ENCODE measurements at places on chromosomes 1 and 21. TPM values are rescaled to one million over a fixed set of nuclear protein-coding genes. Genes with fewer than 3 reads are reported as not detected.

DNA sequence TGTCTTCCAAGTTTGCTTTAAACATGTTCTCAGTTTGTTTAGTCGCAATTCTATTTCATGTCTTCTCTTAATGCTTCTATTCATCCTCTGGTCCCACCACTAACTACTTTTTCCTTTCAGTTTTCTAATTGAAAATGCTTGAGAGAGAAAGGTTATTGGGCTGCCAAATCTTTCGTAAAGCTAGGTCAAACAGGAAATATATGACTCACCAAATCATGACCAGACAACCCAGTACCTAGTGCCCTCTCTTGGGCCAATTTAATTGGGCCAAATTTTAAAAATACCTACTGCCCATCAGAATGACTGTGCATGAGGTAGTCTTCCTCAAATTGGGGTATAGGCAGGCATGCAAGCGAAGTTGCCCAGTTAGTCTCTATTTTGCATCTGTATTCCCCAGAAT lies 295.4 kb upstream of the PBX1 start:
- DNase-seq: no peak
- no peak overlapping the region for H3K4me3 ChIP-seq
- no peaks in the 10 kb centered on the region for H3K27me3 ChIP-seq
- no peaks in the 10 kb centered on the region for H3K4me1 ChIP-seq
- H3K27ac ChIP-seq: no peak overlapping the region
- H3K36me3 ChIP-seq: no peaks in the 10 kb centered on the region

GRCh38 chr1:3193811-3194210 lies 124.8 kb downstream of the PRDM16 start:
- no peaks in the 10 kb centered on the region for H3K27me3 ChIP-seq
- no peaks in the 10 kb centered on the region for H3K36me3 ChIP-seq
- no peak for DNase-seq
- H3K27ac ChIP-seq: no peak overlapping the region
- H3K4me1 ChIP-seq: no peaks in the 10 kb centered on the region

- H3K36me3 ChIP-seq: no peaks in the 10 kb centered on the region
- no peak for DNase-seq
- H3K4me3 ChIP-seq: no peak overlapping the region
- H3K27ac ChIP-seq: peak overlapping the region; percentile 25
- H3K4me1 ChIP-seq: no peaks in the 10 kb centered on the region
- no peaks in the 10 kb centered on the region for H3K27me3 ChIP-seq
Measured at GRCh38 chr1:17763417-17763816, 8.3 kb downstream of the ACTL8 start.

- no peaks in the 10 kb centered on the region for H3K27me3 ChIP-seq
- H3K36me3 ChIP-seq: no peaks in the 10 kb centered on the region
- peaks cover 40% of the 10 kb centered on the region for H3K4me1 ChIP-seq
- H3K4me3 ChIP-seq: no peak overlapping the region
- DNase-seq: no peak
Measured at GRCh38 chr1:109824349-109825115, 60.8 kb upstream of the EPS8L3 start.

DNA sequence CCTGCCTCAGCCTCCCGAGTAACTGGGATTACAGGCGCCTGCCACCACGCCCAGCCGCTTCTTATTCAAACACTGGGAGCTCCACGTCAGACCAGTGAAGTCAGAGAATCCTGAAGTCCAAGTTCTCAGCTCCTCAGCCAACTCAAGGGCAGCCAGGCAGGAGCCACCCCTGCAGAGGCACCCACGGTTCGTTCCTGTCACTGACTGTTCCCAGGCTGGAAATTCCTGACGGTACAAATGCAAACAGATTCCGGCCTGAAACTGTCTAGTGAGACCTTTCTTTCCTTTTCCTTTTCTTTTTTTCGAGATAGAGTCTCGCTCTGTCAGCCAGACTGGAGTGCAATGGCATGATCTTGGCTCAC lies 11.7 kb downstream of the SLC35E2B start:
- H3K4me1 ChIP-seq: peaks cover 26% of the 10 kb centered on the region
- H3K36me3 ChIP-seq: peaks cover 14% of the 10 kb centered on the region
- no peaks in the 10 kb centered on the region for H3K27me3 ChIP-seq
- H3K27ac ChIP-seq: no peak overlapping the region
- no peak overlapping the region for H3K4me3 ChIP-seq

GRCh38 chr1:54298284-54299033 lies 98.5 kb downstream of the MRPL37 start:
- no peak for DNase-seq
- no peaks in the 10 kb centered on the region for H3K27me3 ChIP-seq
- H3K36me3 ChIP-seq: no peaks in the 10 kb centered on the region
- no peak overlapping the region for H3K4me3 ChIP-seq

- DNase-seq: no peak
- no peak overlapping the region for H3K4me3 ChIP-seq
- no peaks in the 10 kb centered on the region for H3K36me3 ChIP-seq
- no peak overlapping the region for H3K27ac ChIP-seq
- H3K4me1 ChIP-seq: no peaks in the 10 kb centered on the region
- peaks cover 2% of the 10 kb centered on the region for H3K27me3 ChIP-seq
Measured at GRCh38 chr1:40650075-40650474, 15.4 kb downstream of the RIMS3 start.

- peak; percentile 34 for DNase-seq
- no peaks in the 10 kb centered on the region for H3K27me3 ChIP-seq
- H3K27ac ChIP-seq: peak overlapping the region; percentile 59
- peaks cover 4% of the 10 kb centered on the region for H3K36me3 ChIP-seq
- H3K4me3 ChIP-seq: no peak overlapping the region
Measured at GRCh38 chr1:64019818-64020217, 183.6 kb upstream of the UBE2U start.

DNA sequence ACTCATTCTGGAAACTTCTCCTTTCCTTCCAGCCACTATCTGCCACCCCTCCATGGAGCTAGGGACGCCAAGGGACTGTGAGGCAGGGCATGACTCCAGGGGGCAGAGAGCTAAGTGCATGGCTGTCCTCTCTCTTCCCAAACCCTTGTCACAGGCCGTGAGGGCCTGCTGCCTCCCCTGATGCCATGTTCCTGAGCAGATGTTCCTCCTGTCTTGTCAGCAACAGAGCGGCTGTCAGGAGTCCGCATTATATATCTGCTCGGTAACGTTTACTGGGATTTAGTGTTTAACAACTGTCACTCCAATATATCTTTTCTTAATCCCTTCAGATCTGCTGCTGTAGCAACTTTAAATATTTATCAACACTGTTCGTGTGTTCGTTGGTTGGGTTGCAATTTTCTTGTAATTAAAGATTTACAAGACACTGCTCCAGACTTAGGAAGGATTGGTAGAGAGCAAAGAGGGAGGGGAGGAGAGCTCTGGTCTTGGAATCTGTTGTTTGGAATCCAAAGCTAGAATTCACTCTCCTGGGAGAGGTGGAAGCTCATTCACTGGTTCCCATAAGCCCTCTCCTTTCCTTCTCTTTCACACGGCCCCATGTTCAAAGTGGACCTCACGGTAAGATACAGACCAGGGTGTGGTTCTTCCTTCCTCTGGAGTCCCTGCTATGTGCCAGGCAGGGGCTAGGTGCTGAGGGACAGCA lies 76.2 kb downstream of the MDM4 start:
- H3K27ac ChIP-seq: no peak overlapping the region
- H3K36me3 ChIP-seq: no peaks in the 10 kb centered on the region
- DNase-seq: no peak

- no peak overlapping the region for H3K27ac ChIP-seq
- no peaks in the 10 kb centered on the region for H3K36me3 ChIP-seq
- H3K4me1 ChIP-seq: no peaks in the 10 kb centered on the region
- no peak for DNase-seq
Measured at GRCh38 chr1:47849591-47850261, 147.5 kb downstream of the TRABD2B start.

DNA sequence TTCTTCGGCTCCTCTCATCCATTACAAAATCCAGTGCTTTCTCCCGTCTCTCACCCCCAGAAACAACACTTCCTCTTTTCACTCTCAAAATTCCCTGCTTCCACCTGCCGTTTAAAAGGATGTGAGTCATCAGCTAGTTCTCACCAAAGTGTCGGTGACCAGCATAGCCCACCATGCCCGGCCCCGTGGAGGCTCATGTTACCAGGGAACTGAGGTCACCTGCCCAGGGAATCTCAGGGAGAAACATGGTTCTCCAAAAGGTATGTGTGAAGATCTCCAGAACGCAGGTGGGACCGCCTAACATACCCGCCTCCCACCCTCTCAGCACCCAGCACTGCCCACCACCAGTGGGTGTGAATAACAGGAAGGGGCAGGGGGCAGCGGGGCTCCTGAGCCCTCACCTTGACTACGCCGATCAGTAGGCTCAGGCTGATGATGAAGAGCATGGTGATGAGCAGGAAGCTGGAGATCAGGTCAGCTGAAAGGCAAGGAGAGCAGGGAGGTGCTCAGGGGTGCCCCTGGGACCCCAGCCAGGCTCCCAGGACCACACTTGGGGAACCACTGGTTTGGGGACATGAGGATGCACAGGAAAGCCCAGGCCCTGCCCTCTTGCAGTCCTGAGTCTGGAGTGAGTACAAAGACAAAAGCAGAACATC lies 16.2 kb downstream of the LAPTM5 start:
- H3K4me3 ChIP-seq: no peak overlapping the region
- H3K27me3 ChIP-seq: no peaks in the 10 kb centered on the region
- peaks cover 90% of the 10 kb centered on the region for H3K4me1 ChIP-seq
- H3K27ac ChIP-seq: peak overlapping the region; percentile 92
- no peak for DNase-seq

DNA sequence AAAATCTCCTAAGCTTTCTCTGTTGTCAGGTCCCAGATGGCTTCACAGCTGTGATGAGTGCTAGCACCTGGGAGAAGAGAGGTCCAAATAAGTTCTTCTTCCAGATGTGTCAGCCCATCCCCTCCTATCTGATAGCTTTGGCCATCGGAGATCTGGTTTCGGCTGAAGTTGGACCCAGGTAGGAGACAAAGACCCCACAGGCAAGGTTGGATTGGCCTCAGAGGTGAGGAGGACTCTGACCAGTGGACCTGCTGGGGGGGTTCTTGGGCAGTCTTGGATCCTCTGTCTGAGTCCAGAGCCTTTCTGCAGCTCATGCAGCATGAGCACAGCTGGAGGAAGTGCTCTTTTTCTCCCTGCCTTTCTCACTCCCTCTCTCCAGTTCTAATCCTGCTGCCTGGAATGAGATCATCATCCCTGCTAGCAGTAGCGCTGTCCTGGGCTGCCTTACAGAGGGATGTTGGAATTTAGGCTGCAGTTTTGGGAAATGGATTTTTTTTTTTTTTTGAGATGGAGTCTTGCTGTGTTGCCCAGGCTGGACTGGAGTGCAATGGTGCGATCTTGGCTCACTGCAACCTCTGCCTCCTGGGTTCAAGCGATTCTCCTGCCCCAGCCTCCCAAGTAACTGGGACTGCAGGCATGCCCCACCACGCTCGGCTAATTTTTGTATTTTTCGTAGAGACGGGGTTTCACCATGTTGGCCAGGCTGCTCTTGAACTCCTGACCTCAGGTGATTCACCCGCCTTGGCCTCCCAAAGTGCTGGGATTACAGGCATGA lies 7.1 kb downstream of the RNPEP start:
- H3K27ac ChIP-seq: no peak overlapping the region
- H3K27me3 ChIP-seq: no peaks in the 10 kb centered on the region
- peaks cover under 1% of the 10 kb centered on the region for H3K4me1 ChIP-seq
- H3K4me3 ChIP-seq: no peak overlapping the region
- DNase-seq: no peak

- H3K36me3 ChIP-seq: no peaks in the 10 kb centered on the region
- no peak overlapping the region for H3K27ac ChIP-seq
- H3K4me1 ChIP-seq: peaks cover 6% of the 10 kb centered on the region
- peaks cover 7% of the 10 kb centered on the region for H3K27me3 ChIP-seq
- DNase-seq: no peak
Measured at GRCh38 chr1:43484367-43484766, 30.6 kb upstream of the HYI start.

The TTC34 gene
- 1.6 TPM for total RNA-seq

The PADI4 gene
- total RNA-seq: 0.23 TPM

The UBE4B gene
- 38.4 TPM for total RNA-seq

The FMO5 gene
- 0.72 TPM for total RNA-seq

The MECR gene
- total RNA-seq: 19.7 TPM

All from activated CD4-positive, alpha-beta T cell treated with anti-CD3 and anti-CD28 coated beads, Interleukin-2, amount 10 ng/mL, durations not matched to agents 7 days and 5 days (primary cell).